ENCODE measurements at places on chromosomes 13 and 19. TPM values are rescaled to one million over a fixed set of nuclear protein-coding genes. Genes with fewer than 3 reads are reported as not detected.

Gene OR7C1
- polyA plus RNA-seq: not detected

DNA sequence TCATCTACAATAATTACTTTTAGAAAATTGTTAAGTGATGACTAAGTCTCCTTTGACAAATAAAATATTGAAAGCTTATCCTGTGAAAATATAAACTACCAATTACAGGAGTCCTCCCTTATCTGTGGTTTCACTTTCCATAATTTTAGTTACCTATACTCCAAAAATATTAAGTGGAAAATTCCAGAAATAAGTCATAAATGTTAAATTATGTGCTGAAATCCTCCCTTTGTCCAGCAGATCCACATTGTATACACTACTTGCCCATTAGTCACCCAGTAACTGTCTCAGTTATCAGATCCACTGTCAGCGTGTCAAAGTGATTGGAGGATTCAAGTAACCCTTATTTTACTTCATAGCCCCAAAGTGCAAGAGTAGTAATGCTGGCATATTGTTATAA is 98.1 kb downstream of the SERP2 start:
- DNase-seq: peak; percentile 7

GRCh38 chr13:99932912-99933311 is 38.7 kb downstream of the ZIC5 start:
- no peak for DNase-seq

Gene FSD1
- polyA plus RNA-seq: 11.9 TPM

DNA sequence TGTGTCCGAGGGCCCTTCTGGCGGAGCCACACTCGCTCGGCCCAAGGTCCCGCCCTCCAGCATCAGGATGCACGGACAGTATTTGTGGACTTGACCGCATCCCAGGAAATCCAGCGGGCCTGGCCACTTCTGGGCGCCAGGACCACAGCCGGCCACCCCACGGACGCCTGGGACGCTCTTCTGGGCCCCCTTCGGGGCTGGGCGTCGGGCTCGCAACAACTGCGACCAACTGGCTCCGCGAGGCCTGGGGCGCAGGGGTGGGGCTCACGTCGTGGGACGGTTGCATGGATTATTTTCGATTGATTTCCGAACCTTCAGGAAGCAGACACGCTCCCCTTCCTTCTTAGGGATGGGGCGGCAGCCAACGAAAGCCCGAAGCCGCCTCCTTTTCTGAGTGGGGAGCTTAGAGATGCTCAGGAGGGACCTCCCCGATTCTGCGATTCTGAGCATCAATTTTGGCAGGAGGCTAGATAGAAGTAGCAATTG is 521 bp upstream of the NUP58 start:
- DNase-seq: no peak

Gene GNG14
- polyA plus RNA-seq: not detected

Gene ZNF563
- polyA plus RNA-seq: 2.1 TPM

Gene CYP2A6
- polyA plus RNA-seq: not detected

DNA sequence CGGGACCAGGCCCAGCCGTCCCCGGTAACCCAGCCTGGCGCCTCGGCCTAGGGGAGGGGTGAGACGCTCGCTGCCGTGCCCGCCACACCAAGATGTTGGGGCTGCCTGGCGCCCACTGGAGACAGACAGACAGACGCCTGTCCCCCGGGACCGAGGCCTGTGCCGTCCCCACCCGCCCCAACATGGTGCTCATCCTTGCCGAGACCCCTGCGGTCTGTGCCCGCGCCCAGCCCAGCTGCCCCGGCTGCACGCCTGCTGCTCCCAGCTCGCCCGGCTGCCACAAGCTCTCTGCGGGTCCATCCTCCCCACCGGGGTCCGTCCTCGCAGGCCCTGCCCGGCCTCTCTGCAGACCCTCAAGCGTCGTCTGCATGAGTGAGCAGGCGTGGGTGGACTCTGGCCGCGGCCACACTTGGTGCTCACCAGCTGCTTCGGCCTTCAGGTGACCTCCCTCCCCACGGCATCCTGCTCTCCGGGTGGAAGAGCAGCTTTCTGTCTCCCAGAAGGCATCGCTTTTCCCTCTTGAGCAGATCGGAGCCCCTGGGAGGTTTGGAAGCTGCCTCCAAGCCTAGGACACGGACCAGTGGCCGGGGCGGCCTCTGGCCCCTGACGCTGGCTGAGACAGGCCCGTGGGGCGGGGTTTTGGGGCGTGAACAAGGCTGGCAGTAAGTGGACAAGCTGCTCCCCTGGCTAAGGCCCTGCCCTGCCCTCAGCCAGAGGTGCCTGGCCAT is 6.7 kb upstream of the TMPRSS9 start:
- no peak for DNase-seq

Data from BJ (cell line).